Glutamatergic neuron (in vitro differentiated cells): ENCODE measurements at places on chromosomes 1 and 21.

DNA sequence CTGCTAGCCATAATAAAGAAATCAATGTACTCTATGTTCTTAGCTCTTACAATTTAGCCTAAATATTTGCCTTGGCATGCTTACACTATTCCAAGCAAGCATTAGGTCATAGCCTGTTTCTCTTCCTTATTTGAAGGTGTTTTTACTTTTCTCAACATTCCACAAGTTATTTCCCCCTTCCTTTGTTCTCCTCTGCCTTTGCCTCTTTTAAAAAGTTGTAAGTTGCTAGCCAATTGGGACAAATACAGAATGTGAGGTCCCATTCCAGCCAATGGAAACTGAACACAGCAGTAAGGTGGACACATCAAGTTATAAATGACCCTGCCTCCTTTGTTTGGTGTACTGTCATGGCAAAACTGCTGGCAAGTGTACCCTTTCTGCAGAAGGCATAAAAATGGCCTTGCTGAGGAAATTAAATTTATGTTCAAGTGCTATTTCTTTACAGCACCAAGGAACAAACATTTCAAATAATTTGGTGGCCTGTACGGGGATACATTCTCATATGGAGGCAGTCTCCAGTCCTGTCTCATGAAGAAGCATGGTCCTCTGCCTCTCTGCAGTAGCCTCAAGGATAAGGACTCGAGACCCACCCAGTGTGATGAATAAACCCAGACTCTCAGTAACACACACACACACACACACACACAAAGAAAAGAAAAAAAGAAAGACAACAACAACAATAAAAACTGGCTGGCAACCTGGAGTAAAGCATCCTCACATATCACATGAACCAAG is 28.8 kb upstream of the FMO1 start:
- no peak overlapping the region for H3K4me3 ChIP-seq
- H3K4me1 ChIP-seq, result peaks cover 20% of the 10 kb centered on the region
- H3K27ac ChIP-seq, result no peak overlapping the region
- peaks cover 6% of the 10 kb centered on the region for H3K27me3 ChIP-seq

DNA sequence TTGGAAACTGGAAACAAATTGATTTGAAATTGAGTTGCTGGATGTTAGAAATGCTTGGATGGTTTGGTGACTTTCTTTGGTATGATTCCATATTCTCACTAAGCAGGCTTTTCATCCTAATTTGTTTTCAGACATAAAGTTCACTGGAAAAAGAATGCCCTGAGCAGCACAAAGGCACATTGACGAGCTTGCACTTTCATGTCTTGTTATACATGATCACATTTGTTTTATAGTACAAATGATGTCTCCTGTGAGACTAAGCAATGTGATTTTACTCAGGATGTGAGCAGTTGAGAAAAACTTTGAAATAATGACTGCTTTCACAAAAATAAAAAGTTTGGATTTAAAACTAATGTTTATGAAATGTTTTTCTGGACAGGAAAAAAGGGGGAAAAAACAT is 63.6 kb downstream of the KCNT2 start:
- H3K27ac ChIP-seq, result no peak overlapping the region
- no peak overlapping the region for H3K4me3 ChIP-seq
- DNase-seq, result no peak
- peaks cover 37% of the 10 kb centered on the region for H3K4me1 ChIP-seq

DNA sequence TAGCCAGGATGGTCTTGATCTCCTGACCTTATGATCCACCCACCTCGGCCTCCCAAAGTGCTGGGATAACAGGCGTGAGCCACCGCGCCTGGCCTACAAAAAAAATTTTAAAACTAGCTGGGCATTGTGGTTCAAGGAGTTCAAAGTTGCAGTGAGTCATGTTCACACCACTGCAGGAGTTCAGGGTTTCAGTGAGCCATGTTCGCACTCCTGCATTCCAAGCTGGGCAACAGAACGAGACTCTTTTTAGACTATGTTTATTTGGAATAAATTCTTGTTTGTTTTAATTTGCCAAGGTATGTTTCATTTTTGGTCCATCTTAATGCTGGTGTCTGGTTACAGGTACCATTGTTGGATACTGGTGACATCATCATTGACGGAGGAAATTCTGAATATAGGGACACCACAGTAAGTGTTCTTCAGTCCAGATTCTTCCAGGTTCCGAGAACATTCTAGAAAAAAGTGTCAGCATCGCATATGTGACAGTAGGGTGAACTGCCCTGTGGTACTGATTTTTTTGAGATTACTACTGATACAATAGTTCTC is 3.9 kb downstream of the PGD start:
- no peaks in the 10 kb centered on the region for H3K36me3 ChIP-seq
- no peak overlapping the region for H3K4me3 ChIP-seq
- no peak for DNase-seq
- no peak overlapping the region for H3K27ac ChIP-seq

- no peak overlapping the region for H3K27ac ChIP-seq
- no peak for DNase-seq
- H3K4me3 ChIP-seq, result peak overlapping the region; percentile 27
- H3K27me3 ChIP-seq, result peaks cover 2% of the 10 kb centered on the region
- no peaks in the 10 kb centered on the region for H3K36me3 ChIP-seq
- H3K4me1 ChIP-seq, result peaks cover 2% of the 10 kb centered on the region
These were observed 276.1 kb downstream of the RPS6KC1 start for GRCh38 chr1:213327017-213327667.

- H3K27me3 ChIP-seq, result peaks cover 2% of the 10 kb centered on the region
- DNase-seq, result no peak
- H3K36me3 ChIP-seq, result no peaks in the 10 kb centered on the region
- H3K4me3 ChIP-seq, result no peak overlapping the region
These were observed 416.1 kb downstream of the MRPL39 start for GRCh38 chr21:25191141-25191540.

- peaks cover 6% of the 10 kb centered on the region for H3K27me3 ChIP-seq
- peaks cover 13% of the 10 kb centered on the region for H3K4me1 ChIP-seq
- H3K4me3 ChIP-seq, result no peak overlapping the region
- H3K36me3 ChIP-seq, result no peaks in the 10 kb centered on the region
These were observed 263.0 kb downstream of the TNR start for GRCh38 chr1:175480343-175480822.

GRCh38 chr1:163191301-163191700 is 11.4 kb downstream of the RGS5 start:
- no peak overlapping the region for H3K27ac ChIP-seq
- peaks cover 21% of the 10 kb centered on the region for H3K4me1 ChIP-seq
- DNase-seq, result no peak
- H3K36me3 ChIP-seq, result no peaks in the 10 kb centered on the region
- no peak overlapping the region for H3K4me3 ChIP-seq
- no peaks in the 10 kb centered on the region for H3K27me3 ChIP-seq

DNA sequence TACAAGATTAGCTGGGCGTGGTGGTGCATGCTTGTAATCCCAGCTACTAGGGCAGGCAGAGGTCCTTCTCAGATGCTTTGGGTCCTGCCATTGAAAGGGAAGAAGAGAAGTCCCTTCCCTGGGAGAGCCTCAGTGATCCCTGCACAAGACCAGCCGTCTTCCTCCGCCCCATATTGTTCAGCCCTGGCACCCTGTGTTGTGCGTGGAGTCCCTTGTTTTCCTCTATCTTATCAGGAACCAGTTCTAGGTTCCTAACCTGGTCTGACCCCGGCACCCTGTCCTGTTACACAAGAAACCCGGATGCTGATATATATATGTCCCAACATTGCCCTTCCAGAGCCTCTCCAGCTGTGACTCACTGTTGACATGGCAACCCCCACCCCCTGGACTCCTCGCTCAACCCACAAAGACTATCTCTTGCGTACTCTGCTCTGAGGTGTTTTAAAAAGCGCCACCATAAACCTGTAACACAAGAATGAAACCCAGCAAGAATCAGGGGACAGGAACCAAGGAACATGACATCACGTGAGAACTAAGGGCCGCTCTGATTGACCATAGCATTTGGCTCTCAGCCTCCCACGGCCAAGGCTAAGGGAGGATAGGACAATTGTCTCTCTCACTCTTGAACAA is 4.8 kb downstream of the MX2 start:
- no peak overlapping the region for H3K27ac ChIP-seq
- H3K27me3 ChIP-seq, result peaks cover 6% of the 10 kb centered on the region
- H3K4me3 ChIP-seq, result no peak overlapping the region
- peaks cover 22% of the 10 kb centered on the region for H3K4me1 ChIP-seq
- no peaks in the 10 kb centered on the region for H3K36me3 ChIP-seq

GRCh38 chr1:7298749-7299151 is 472.3 kb upstream of the VAMP3 start:
- H3K27ac ChIP-seq, result no peak overlapping the region
- peaks cover 6% of the 10 kb centered on the region for H3K27me3 ChIP-seq

GRCh38 chr1:209353053-209353452 is 230.5 kb upstream of the CAMK1G start:
- H3K4me1 ChIP-seq, result no peaks in the 10 kb centered on the region
- no peak for DNase-seq
- H3K36me3 ChIP-seq, result no peaks in the 10 kb centered on the region
- H3K27ac ChIP-seq, result no peak overlapping the region

- H3K4me1 ChIP-seq, result peaks cover 51% of the 10 kb centered on the region
- peak overlapping the region; percentile 98 for H3K27ac ChIP-seq
- no peak for DNase-seq
- H3K36me3 ChIP-seq, result peaks cover 18% of the 10 kb centered on the region
- peaks cover 27% of the 10 kb centered on the region for H3K27me3 ChIP-seq
These were observed 2.4 kb downstream of the SSBP3 start for GRCh38 chr1:54403808-54404261.

- no peaks in the 10 kb centered on the region for H3K27me3 ChIP-seq
- no peaks in the 10 kb centered on the region for H3K36me3 ChIP-seq
- H3K27ac ChIP-seq, result no peak overlapping the region
- H3K4me3 ChIP-seq, result no peak overlapping the region
These were observed 9.9 kb upstream of the CFHR2 start for GRCh38 chr1:196933531-196934189.

DNA sequence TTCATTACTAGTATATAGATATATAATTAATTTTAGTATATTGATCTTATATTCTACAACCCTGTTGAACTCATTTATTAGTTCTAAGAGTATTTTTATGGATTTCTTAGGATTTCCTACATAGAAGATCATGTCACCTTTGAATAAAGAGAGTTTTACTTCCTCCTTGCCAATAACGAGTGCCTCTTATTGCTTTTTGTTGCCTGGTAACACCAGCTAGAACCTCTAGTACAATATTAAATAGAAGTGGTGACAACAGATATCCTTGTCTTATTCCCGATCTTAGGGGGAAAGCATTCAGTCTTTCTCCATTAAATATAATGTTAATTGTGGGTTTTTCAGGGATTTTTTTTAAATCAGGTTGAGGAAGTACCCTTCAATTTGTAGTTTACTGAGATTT is 40.8 kb downstream of the WNT2B start:
- no peak overlapping the region for H3K4me3 ChIP-seq
- H3K36me3 ChIP-seq, result no peaks in the 10 kb centered on the region
- H3K4me1 ChIP-seq, result no peaks in the 10 kb centered on the region
- H3K27me3 ChIP-seq, result peaks cover 2% of the 10 kb centered on the region
- H3K27ac ChIP-seq, result no peak overlapping the region
- DNase-seq, result no peak

DNA sequence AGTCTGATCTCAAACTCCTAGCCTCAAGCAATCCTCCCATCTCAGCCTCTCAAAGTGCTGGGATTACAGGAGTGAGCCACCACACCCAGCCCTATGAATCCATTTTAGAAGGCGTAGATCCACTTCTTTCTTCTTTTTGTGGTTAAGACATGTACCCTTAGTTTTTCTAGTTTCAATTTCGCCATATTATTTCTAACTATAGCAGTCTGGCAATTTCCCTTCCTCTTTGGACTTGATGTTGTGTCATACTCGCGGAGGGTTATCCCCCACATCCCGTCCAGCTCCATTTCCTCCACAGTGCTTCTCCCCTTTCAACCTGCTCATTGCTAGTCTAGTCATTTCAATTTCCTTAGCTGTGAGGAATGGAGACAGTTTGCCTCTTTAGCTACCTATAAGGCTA is 5.2 kb upstream of the LRRC8D start:
- H3K36me3 ChIP-seq, result no peaks in the 10 kb centered on the region
- H3K27me3 ChIP-seq, result peaks cover 6% of the 10 kb centered on the region
- H3K4me3 ChIP-seq, result no peak overlapping the region
- peaks cover 4% of the 10 kb centered on the region for H3K4me1 ChIP-seq
- DNase-seq, result no peak
- H3K27ac ChIP-seq, result no peak overlapping the region

- H3K36me3 ChIP-seq, result peaks cover 6% of the 10 kb centered on the region
- H3K4me3 ChIP-seq, result no peak overlapping the region
- H3K27me3 ChIP-seq, result peaks cover 14% of the 10 kb centered on the region
These were observed 27.8 kb upstream of the CACYBP start for GRCh38 chr1:174971902-174972301.

DNA sequence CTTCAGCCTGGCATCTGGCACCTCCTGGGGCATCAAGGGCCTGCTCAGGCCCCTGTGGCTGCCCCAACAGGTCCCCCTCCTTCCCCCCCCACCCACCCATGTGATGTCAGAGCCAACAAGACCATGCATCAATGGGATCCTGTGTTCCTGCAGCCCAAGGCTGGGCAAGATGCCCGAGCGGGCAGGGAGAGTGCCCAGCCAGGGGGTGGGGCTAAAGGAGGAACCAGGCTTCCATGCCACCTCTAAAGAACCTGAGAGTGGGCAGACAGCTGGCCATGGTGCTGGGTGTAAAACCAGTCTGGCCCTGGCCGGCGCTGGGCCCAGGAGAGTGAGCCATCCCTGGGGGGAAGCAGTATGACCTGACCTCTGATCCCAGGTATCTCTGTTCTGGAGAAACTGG is 7.6 kb downstream of the COL16A1 start:
- H3K4me3 ChIP-seq, result no peak overlapping the region
- no peaks in the 10 kb centered on the region for H3K36me3 ChIP-seq
- H3K27me3 ChIP-seq, result peaks cover 12% of the 10 kb centered on the region
- DNase-seq, result no peak
- H3K4me1 ChIP-seq, result peaks cover 26% of the 10 kb centered on the region
- no peak overlapping the region for H3K27ac ChIP-seq

- peaks cover 6% of the 10 kb centered on the region for H3K27me3 ChIP-seq
- H3K27ac ChIP-seq, result no peak overlapping the region
- H3K4me1 ChIP-seq, result peaks cover 3% of the 10 kb centered on the region
- no peaks in the 10 kb centered on the region for H3K36me3 ChIP-seq
These were observed 234.9 kb downstream of the NPHP4 start for GRCh38 chr1:5757187-5757805.

DNA sequence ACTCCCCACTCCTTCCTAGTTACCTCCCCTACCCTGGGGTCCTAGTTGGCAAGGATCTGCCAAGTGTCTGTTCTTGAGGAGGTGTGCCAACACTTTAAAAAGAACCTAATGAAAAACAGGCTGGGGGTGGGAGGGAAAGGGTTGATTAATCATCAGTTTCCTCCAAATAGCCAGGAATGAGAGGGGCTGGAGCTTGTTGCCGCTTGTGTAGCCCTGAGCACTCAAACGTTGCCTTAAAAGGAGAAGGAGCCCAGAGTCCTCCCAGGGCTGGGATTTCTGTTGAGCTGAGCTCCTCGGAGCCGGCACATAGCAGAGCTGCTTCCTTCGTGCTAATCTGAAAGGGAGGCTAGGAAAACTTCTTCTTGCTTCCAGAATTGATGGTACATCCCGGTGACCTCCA is 15.9 kb downstream of the SHISA4 start:
- H3K27ac ChIP-seq, result no peak overlapping the region
- H3K4me3 ChIP-seq, result no peak overlapping the region
- no peak for DNase-seq
- H3K27me3 ChIP-seq, result peaks cover 9% of the 10 kb centered on the region
- no peaks in the 10 kb centered on the region for H3K36me3 ChIP-seq
- peaks cover 13% of the 10 kb centered on the region for H3K4me1 ChIP-seq

GRCh38 chr1:52355436-52355835 is 10.6 kb downstream of the CC2D1B start:
- H3K27me3 ChIP-seq, result peaks cover 7% of the 10 kb centered on the region
- no peak for DNase-seq

- H3K4me3 ChIP-seq, result peak within 1 kb of the TSS; percentile 50
- peaks cover 20% of the 10 kb centered on the region for H3K4me1 ChIP-seq
- peak; percentile 34 for DNase-seq
These were observed at the start of gene SLC16A4 for GRCh38 chr1:110390692-110391245. TSS of gene SLC16A4 (minus strand) at chr1:110391026. CDS start at chr1:110389323, 1,703 bp downstream.
